ENCODE measurements at places on chromosomes 1 and 21.

DNA sequence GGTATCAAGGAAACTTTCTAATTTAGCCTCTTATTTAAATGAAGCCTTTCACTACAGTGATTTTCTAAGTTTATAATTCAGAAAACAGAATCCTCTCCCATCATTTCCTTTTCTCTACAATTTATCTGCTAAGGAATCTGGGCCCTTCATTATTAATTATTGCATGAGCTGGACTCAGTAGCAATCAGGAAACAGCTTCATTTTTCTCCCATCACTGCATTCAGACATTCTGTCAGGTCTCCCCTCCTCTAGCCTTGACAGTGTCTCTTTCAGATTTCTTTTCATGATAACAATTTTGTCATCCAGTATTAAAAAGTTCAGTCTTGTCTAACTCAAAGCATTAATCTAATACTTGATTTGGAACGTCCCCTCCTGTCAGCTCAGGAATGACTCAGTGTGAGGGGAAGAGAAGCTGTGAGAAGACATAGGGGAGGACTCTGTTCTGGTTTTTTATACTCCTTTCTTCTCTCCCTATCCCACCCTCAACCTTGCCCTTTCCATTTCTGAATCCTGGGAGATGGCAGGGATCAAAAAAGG is 28.1 kb downstream of the SLC44A5 start:
- DNase-seq: no peak

DNA sequence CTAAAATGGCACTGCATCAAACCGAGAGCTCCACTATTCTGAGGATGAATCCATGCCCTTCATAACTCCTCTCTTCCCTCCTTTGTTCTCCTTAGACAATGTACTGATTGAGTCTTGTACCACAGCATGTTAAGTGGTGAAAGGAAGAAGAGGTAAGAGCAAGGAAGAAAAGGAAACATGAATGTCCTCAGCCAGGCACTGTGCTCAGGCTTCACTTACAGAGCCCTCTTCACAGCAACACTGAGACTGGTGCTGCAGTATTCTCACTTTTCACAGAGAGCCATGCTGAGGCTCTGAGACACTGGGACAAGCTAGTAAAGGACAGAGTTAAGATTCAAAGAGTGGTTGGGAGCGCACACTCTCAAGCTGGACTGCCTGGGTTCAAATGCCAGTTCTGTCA is 143.5 kb downstream of the AKT3 start:
- no peak for DNase-seq

- DNase-seq: no peak
These were observed 1.6 kb upstream of the C1orf159 start for GRCh38 chr1:1117469-1117831.

DNA sequence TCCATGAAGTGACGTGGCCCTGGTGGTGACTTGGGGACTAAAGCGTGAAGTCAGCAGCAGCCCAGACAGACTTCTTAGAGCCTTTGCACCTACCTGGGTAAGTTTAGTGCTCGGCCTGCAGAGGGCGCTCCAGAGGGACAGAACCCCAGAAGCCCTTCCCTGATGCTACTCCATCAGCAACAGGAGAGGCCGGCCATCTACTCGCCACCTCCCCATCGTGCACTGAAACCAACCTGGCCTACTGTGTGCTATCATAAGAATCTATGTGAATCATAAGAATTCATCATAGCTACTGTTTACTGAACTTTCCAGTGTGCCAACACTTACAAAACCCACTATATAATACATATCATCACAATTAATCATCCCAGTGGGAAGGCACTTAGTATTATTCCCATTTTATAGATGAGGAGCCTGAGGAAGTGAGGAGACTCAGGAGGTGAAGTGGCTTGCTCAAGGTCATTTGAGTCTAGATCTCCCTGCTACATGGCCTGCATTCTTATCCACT is 7.9 kb upstream of the EDN2 start:
- DNase-seq: peak; percentile 36

GRCh38 chr1:3975903-3976630 is 76.0 kb upstream of the C1orf174 start:
- no peak for DNase-seq

DNA sequence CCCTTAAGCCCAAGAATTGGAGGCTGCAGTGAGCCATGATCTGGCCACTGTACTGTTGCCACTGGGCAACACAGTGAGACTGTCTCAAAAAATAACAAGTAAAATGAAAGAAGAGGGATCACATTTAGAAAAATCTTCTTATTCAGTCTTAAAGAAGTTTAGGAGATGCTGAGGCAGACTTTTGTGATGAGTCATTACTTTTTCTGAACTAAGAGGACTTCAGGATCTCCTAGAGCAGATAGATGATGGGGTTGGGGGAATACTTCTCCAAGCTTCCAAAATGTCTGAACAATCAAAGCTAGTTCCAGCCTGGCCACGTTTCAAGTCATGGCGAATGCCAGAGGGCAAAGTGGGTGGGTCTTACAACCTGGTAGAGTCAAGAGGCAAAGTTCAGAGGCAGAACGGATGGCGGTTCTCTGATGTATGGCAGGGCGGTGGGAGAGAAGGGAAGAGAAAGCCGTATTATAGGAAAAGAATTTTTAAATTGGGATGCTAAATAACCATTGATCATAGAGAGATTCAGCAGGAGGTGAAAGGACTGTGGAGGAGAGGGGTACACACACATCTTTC is 2.1 kb upstream of the CIART start:
- DNase-seq: no peak

DNA sequence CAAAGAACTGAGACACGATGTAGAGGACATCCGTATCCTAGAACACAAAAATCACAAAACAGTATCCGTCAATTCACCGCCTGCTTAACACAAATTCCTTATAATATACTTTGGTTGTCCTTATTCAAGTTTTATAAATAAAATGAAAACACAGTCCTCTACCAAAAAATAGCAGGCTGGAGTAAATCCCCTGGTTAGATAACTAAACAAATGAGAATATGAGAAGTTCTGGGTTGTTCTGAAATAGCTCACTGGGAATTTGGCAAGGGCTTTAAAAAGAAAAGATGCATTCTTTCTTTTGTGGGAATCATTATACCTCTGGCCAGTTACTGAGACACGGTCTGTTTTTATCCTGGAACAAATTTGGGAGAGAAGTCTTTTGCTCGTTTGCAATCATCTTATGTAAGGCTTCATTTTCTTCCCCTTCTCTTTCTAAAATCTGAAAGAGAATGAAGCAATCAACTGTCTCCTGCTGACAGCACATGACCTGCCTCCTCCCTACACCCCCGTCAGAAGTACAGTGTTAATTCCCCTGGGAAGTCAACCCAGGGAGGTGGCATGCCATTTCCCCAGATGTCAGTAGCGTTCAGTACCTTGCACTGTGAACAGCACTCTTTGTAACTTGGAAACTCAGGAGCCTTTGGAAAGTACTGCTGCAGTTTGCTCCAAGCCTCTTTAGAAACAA is 37.1 kb upstream of the RAP1GAP start:
- no peak for DNase-seq

DNA sequence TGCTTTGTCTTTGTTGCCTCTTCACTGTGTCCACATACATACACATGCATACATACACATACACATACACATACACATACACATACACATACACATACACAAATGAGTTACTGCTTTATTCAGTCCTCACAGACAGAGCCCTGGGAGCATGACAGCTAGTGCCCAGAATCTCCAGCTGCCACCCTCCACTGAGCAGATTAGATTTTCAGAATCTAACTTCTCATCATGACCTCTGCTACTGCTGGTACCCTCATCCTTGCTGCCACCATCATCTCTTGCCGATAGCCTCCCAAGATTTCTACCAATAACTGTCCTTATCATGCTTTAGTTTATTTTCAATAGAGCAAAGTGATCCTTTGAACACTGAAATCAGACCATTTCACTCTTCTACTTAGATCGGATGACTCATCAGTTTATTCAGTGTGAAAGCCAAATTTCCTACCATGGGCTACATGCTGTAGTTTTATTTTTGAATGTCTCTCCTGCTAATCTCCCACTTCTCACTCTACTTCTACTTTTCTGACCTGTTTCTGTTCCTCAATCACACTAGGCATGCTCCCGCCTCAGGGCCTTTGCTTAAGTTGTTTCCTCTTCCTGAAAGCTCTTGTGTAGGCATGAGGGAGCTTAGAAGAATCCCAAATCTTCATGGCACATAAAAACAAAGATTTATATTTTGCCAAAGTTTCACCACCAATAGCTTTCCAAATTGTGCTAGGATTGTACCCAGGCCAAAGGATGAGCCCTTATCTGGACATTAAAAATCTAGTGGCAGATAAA is 43.0 kb downstream of the ATP6V1G3 start:
- no peak for DNase-seq

All from CMK (cell line).